RWPE1 (cell line): ENCODE measurements at places on chromosomes 12 and 14.

- DNase-seq = no peak
Observed at GRCh38 chr12:63292471-63293221, 141.6 kb upstream of the AVPR1A start.

- no peak for DNase-seq
Observed at GRCh38 chr14:30907659-30908057, 33.3 kb downstream of the COCH start.

- no peak for DNase-seq
Observed at GRCh38 chr14:74260525-74261233, 21.4 kb downstream of the VSX2 start.

DNA sequence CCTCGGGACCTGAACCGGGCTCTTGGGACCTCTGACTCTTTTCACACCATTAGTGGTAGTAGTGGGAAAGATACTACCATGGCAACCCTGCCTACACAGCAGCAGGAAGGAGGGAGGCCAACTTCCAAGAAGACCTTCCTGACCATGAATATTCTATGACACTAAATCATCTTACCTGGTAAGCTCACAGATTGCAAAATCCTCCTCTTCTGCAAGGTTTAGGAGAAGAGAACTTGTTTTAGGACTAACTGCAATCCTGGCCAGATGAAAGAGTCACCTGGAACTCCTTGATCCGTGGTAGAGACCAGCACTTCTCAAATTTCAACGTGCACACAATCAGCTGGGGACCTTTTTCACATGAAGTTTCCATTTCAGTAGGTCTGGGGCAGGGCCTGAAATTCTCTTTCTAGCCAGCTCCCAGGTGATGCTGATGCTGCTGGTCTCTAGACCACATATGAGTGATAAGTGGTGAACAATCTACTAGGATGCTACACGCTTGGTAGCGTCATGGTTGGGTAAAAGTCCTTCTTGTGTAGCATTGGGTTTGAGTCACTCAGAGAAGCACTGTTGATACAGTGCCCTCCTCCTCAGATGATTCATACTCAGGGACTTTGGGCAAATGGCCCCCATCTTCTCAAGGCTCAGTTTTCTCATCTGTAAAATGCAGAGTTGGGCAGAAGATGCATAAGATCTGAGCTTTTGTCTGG is 35.6 kb upstream of the FICD start:
- DNase-seq = no peak

- DNase-seq = no peak
Observed at GRCh38 chr12:14157088-14157747, 175.8 kb upstream of the GRIN2B start.
